ENCODE measurements at places on chromosomes 13 and 19.

DNA sequence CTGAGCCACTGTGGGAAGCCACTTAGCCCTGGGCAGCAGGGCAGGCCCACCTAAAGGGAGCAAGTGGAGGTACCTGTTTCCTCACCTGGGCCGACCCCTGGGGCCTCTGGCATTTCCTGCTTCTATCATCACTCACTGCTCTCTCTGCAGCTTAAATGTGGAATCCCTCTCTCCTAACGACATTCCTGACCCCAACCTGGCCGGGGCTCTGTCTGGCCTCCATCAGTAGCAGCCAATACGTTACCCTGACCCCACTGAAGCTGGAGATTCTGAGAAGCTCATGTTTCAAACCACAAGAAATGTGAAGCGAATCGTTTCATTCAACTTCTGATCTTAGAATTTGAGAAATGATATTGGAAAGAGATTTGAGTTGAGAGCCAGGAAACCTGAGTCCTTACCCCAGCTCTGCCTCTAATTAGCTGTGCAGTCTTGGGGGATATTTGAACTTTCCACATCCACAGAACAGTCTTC, 39.9 kb downstream of the DOCK9 start:
- no peak for DNase-seq

GRCh38 chr13:32453981-32454380, 26.1 kb upstream of the N4BP2L1 start:
- no peak for DNase-seq

DNA sequence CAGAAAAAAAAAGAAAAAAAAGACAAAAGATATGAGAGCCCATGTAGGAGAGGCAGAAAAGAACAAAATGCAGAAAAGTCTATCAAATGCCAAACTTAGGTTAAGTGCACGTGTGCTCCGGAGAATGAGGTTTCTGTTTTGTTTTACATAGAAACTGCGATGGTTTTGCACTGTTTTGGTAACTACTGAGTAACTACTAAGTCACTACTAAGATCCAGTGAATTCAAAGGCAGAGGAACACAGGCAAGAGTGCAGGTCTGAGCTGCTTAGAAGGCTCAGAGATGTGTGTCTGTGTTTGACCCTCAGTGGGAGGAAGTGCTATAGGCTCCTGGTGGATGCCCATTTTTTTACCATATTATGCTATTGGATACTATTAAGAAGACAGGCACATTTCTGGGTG, 299.3 kb downstream of the NDFIP2 start:
- DNase-seq, result no peak

DNA sequence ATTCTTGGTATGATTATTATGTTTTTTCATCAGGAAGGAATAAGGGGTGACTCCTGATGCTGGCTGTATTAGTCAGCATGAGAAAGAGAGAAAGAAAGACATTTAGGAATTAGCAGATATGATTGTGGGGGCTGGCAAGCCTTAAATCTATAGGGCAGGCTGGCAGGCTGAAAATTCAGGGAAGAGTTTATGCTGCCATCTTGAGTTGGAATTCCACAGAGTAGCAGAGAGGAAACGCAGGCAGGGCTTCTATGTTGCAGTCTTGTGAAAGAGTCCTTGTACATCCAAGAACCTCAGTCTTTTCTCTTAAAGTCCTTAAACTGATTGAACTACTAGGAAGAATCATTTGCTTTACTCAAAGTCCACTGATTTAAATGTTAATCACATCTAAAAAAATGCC, 262.7 kb upstream of the SLC10A2 start:
- DNase-seq, result no peak

GRCh38 chr13:45132369-45133064, 12.2 kb downstream of the GTF2F2 start:
- no peak for DNase-seq

GRCh38 chr13:71303144-71303543, 563.9 kb downstream of the DACH1 start:
- no peak for DNase-seq

GRCh38 chr13:91930687-91931086, 532.3 kb downstream of the GPC5 start:
- no peak for DNase-seq

- no peak for DNase-seq
These were observed 485.5 kb downstream of the DIAPH3 start for GRCh38 chr13:59677966-59678814.

DNA sequence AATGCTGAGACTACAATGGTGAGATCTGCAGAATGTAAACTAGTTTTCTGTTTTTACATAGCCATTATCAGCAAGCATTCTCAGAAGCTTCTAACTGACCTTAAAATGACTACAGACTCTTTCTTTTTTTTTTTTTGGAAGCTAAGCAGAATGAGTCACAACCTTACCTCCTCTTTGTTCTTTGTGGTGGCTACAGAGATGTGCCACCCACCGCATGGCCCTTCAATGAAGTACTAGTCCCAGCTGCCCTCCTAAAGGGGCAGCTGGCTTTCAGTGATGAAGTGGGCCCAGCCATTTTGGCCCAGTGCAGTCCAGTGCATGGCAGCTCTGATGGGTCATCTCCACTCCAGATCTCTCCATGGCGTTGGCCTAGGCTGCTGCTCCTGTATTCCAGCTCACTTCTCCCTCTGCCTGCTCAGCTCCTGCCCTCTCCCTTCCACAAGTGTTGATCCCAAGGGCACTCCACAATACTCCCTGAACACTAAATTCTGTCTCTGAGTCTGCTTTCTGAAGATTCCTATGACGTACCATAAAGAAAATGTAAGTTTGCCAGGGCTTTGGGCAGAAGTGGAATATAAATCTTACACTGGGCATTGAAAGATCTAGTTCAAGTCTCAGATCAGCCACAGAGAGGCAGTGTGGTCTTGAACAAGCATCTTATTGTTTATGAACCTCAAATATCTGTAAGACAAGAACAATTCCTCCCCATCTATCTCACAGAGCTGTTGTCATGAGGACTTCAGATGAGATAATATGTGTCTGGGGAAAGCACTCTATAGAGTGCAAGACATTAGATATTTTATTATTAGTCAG, 85.6 kb downstream of the RXFP2 start:
- peak; percentile 42 for DNase-seq

DNA sequence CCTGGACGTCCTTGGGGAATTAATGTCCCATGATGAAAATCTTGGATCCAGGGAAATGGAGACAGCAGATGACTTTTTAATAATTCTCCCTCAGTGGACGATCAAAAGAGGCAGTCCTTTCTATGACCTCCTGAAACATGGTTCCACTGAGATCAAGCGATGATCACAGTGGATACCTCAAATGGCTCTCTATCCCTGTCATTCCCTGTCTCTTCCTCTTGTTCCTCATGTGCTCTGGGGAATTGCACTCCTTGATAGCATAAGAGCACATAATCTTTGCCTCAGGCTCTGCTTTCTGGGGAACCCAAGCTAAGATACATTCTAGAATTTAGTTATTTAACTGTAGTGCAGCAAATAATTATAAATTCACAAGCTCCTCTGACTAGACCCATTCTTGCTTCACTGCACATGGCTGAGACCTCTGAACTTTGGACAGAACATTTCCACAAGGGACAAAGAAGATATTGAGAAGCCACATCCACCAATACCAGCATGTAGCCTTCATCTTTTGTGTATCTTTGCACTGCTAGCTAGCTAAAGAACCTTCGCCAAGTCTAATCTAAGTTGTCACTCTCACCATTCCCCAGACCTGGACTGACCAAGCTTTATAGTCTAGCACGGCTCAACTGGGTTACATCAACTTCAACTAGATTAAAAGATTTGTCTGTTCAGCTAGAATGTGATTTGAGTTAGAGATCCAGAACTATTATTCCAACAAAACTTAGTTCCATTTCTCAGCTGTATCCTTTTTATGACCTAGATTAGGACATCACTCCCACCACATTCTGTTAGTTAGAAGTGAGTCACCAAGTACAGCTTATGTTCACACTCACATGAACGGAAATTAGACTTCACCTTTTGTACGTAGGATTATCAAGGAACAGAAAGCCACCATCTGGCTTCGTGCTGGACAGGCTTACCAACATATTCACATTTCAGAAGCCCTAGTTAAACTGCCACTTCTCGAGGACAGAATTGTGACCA, 142.7 kb downstream of the SUCLA2 start:
- DNase-seq, result no peak

DNA sequence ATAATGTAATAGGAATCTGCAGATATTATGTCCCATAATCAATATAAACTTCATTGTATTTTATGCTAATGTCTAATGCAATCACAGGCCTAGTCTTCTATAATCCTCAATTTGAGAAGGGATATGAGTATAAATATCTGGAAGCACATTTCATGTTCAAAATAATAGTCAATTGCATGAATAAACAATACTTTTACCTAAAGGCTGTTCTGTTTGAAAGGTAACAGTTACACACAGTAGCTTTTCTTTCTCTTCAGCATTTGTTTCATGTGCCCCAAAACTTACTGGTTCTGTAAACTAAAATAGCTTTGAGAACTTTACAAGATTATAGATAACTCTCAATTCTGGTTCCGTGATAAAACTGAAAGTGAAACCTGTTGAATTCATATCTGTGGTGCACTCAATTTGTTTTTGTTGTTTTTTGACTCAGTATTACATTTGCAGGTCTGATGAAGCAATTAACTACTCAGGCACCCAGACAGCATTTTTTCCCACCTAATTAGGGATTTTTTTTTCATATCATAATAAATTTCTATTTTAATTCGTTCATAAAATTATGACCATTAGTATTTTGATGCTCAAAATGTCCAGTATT, 1193.8 kb downstream of the SLITRK1 start:
- DNase-seq, result peak; percentile 38

- DNase-seq, result no peak
These were observed 519.5 kb downstream of the DCT start for GRCh38 chr13:93959796-93960533.

DNA sequence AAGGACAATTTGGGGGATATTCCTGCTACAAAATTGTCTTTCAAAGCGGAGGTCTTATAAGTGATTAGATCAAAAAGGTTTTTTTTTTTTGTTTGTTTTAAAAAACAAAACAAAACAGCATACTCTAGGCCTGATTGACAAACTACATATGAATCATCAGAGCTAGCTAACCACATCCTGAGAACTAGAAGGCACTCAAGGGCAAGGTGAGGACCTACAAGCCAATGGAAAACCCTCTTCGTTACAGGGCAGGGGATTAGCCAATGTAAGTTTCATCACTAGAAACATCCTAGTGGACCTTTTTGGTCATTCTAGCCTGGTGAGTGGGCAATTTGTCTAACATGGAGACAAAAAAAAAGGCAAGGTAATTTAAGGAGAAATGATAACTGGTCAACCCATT, 428.6 kb downstream of the RFC3 start:
- no peak for DNase-seq

- no peak for DNase-seq
These were observed 3.1 kb downstream of the UBA52 start for GRCh38 chr19:18574691-18575291.

- no peak for DNase-seq
These were observed 111.0 kb downstream of the RGCC start for GRCh38 chr13:41568143-41568971.

DNA sequence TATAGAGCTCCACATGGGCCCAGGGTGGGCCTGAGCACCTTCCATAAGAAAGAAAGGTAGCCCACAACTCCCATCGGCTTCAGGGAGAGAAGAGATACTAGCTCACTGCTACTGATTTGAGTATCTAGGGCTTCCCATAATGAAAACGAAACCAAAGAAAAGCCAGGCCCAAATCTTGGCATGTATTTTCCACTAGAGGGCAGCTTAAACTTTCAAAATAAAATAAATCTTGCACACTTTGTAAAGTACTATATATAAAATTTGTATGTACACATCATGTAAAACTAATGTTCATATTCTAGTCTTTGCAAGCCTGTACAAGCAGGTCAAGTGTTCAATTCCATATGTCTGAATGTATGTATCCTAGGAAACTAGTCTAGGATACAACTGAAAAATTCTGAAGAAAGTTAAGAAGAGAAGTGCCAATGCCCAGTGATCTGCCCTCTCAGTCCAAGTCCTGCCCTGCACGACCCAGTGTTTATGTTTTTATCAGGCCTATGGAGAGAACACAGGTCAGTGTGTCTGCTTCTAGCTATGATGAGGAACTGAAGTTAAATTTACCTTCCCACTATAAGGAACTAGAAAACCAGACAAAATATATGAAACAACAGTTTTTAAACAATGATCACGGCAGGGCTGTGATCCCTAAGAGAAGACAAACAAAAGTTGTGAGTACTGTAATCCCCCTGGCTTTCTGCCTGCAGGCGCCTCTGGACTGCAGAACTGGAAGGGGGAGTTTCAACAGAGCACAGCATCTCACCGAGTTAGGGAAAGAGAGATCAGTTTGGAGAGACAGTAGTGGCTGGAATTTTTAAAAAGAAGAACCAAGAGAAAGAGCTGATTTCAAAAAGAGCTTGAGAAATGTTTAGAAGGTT, 475.7 kb downstream of the UQCRFS1 start:
- peak; percentile 36 for DNase-seq

GRCh38 chr19:33954686-33955085, 158.0 kb downstream of the KCTD15 start:
- DNase-seq, result no peak

DNA sequence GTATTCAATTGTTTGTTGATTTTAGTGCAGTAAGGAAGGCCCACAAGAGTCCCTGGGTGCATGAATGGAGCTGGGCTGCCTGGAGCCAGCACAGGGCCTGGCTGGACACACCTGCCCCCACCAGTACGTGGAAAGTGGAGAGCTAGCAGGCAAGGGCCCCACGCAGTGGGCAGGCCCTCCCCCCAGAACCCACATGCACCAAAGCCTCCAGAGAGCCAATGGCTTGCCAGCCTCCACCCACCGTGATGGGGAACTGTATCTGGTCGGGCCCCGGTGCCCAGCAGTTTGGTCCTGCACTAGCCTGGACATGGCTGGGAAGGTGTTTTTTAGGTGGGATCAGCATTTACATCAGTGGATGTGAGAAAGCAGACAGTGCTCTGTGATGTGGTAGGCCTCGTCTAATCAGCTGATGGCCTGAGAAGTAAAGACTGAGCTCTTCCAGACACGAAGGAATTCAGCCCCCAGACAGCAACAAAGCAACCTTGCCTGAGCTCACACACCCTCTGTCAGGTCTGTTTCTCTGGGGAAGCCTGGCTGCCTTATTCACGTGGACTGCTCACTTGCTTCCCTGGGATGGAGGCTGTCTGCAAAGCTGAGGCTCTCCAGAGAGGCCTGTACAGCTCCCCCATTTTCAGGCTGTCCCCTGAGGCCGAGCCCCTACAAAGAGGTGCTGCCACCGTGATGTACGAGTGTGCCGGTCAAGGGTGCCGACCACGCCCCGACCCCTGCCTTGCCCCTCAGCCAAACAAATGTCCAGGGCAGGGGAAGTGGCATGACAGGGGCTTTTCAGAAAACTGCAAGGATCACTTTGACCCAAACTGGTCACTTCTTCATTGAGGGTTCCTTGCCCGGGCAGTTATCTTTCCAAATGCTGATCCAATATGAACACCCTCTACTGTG, 27.5 kb downstream of the RAB20 start:
- DNase-seq, result no peak

GRCh38 chr19:2014131-2014571, 1.4 kb downstream of the BTBD2 start:
- no peak for DNase-seq

DNA sequence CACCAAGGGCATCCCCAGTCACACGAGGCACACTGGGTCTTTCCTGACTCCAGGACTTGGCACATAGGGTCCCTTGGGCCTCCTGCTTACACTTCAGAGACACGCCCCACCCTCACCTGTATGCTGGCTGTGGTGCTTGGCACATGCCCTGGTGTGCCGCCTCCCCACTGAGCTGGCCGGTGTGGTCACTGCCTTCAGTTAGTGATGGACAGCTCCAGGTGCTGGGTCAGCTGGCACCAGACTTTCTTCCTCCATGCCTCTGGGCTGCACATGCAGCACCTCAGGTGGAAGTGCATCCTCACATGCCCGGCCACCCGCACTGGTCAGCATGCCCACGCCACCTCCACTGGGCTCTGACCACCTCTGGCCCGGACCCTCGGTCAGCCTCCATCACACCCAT, 52.9 kb downstream of the KLF2 start:
- DNase-seq, result no peak

GRCh38 chr13:49314344-49314882, 66.7 kb downstream of the CDADC1 start:
- DNase-seq, result no peak
